IPS DF 6.9 (cell line): ENCODE measurements at places on chromosomes 7 and 10.

GRCh38 chr10:49595713-49596492 lies 14.2 kb upstream of the SLC18A3 start:
- no peak for DNase-seq

DNA sequence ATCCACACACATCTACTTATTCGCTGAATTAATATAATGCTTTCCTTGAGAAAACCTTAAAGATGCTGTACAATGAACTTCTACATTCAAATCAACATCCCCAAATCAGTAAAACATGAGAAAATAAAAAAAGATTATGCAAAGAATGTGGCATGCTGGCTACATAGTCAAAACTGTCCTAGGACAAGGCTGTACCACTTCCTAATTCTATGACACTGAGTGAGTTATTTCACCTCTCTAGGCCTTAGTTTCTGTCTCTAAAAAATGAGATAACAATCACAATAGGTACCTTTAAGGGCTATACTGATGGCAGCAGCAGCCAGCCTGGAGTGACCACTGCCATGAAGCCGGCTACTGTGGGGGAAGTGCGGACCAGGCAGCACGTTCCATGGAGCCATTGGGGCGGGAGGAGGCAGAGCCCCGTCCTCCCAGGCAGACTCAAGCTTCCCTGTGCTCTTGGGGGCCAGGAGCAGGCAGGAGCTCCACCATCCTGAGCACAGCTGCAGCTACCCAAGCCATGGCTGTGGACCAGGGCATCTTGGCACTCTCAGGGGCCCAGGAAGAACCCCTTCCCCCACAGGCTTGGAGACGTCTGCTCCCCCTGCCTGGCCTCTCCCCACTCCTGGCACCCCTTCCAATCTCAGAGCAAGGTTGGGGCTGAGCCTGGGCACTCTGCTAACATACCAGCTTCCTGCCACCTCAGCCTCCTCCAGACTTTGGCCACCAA lies 110.2 kb downstream of the ELAPOR2 start:
- DNase-seq, result no peak

DNA sequence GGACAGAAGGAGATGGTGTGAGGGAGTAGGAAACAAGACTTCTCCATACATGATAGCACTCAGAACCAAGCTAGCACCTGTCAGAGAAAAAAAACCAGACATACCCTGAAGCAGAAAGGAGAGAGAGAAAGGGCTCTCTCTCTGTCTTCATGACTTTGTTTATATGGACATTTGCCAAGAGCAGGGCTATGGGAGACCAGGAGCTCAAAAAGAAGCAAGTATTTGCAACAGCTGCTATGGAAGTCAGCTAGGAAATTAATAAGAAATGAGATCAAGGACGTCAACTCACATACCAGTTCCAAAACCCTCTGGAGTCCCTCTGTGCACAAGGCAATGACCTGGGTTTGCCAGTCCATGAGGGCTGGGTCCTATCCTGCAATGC lies 111.6 kb downstream of the SGMS1 start:
- no peak for DNase-seq

DNA sequence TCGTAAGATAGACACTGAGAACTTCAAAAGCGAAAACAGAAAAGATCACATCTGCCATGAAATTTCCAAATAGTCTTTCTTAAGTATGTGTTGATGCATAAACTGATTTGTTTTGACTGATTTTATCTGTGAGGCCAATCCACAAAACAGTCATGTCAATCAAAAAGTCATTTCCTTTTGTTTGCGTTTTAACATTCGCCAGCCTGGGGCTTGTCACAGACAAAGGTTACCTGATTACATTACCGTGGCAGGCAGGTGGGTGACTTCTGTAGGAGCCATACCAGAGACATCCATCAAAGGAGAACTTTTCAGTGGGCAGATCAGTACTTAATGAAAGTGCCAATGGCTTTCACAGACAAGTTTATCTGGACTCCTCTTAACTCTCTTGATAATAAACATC lies 45.5 kb upstream of the BET1 start:
- no peak for DNase-seq

- DNase-seq, result no peak
Measured at GRCh38 chr7:9937944-9938631, 1035.6 kb upstream of the PHF14 start.

GRCh38 chr7:77655836-77656455 lies 40.3 kb upstream of the RSBN1L start:
- no peak for DNase-seq

DNA sequence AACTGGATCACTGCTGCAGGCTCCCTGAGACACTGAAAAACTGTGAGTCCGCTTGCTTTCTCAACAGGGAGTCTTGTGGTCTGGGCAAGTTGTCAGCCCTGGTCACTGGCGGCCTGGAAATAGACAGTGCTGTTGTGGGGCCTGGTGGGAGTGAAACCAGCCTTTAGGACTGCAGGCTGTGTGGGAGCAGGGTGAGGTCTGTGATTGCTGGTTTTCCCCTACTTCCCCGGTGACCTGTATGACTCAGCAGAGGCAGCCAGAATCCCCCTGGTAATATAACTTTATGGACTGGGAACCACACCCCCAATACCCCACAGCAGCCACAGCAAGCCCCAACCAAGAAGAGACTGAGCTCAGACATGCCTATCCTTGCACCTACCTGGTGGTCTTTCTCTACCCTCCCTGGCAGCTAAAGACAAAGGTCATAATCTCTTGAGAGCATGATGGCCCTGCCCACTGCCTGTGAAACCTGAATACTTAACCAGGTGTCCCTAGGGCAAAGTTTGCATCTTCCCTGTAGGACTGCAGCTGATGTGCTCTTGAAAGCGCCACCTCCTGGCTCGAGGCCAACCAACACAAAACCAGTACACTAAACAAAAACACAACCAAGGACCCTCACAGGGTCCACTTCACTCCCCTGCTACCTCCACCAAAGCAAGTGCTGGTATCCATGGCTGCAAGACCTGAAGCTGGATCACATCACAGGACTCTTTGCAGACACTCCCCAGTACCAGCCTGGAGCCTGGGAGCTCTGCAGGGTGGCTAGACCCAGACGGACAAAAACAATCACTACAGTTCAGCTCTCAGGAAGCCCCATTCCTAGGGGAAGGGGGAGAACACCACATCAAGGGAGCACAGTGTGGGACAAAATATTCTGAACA lies 7.2 kb upstream of the ADAM22 start:
- peak; percentile 67 for DNase-seq

GRCh38 chr10:82982110-82982608 lies 1107.2 kb downstream of the NRG3 start:
- DNase-seq, result no peak

GRCh38 chr10:44206127-44206818 lies 178.6 kb downstream of the CXCL12 start:
- no peak for DNase-seq

DNA sequence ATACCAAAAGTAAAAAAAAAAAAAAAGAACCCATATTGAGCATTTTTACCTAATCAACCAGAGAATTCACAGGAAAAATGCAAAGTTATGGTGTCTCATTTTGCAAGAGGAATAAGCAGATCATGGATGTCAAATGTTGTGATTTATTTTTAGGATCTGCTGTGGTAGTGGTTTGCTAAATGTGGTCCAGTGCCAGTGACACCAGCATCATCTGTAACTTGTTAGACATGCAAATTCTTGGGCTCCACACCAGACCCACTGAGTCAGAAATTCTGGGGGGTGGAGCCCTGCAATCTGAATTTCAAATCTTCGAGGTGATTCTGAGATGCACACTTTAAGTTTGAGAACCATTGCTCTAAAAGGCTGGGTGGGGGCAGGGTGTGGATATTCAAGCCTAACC lies 30.1 kb upstream of the ZEB1 start:
- DNase-seq, result no peak

GRCh38 chr10:5895804-5896203 lies 5.8 kb downstream of the FBH1 start:
- DNase-seq, result no peak

- no peak for DNase-seq
Measured at GRCh38 chr7:139394540-139394939, 34.8 kb downstream of the LUC7L2 start.

DNA sequence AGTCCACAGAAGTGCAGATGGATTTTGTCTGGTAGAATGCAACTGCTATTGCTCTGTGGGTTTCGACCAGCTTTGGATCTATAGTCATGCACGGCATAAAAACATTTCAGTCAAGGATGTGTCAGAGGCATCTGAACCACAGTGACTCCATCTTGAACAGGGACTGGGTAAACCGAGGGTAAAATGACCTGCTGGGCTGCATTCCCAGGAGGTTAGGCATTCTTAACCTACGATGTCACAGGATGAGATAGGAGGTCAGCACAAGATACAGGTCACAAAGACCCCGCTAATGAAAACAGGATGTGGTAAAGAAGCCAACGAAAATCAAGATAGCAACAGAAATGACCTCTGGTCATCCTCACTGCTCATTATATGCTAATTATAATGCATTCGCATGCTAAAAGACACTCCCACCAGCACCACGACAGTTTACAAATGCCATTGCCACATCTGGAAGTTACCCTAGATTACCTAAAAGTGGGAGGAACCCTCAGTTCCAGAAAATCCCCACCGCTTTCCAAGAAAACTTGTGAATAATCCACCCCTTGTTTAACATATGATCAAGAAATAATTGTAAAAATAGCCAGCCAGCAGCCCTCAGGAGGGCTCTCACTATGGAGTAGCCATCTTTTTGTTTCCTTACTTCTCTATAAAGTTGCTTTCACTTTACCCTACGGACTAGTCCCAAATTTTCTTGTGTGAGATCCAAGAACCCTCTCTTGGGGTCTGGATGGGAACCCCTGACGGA lies 50.7 kb upstream of the CPXM2 start:
- DNase-seq, result no peak
